BE2C (cell line): ENCODE measurements at places on chromosomes 13 and 19.

DNA sequence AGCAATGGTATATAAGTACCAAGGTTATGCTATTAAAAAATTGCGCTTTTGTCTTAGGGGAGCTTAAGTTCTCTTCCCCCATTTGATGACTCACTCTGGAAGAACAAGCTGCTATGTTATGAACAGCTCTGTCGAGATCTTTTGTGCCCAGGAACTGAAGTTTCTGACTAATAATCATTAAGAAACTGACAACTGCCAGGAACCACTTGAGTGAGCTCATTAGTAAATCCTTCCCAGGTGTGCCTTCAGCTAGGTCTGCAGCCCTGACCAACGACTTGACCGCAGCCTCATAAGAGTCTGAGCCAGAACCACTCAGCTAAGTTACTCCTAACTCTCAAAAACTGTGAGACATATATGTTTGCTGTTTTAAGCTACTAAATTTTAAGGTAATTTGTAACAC, 147.8 kb downstream of the SLITRK6 start:
- no peak for DNase-seq

- DNase-seq, result no peak
These were observed 2.6 kb upstream of the LRP3 start for GRCh38 chr19:33191501-33191900.

- DNase-seq, result peak; percentile 85
These were observed 19.9 kb downstream of the ZSWIM9 start for GRCh38 chr19:48190288-48190884.

DNA sequence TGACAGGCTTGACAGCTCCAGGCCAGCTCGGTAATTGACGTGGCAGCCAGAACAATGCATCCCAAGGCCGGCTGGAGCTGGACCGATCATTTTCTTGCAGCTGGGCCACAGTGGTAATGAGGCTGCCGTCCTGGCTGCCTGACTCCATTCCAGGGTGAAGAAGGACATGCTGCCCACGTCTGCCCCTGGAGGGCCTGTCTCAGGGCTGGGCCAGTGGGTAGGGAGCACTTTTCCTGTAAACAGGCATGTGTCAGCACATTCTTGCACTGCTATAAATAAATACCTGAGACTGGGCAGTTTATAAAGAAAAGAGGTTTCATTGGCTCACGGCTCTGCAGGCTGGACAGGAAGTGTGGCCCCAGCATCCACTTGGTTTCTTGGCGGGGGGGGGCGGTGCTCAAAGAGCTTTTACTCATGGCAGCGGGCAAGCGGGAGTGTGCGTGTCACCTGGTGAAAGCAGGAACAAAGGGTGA, 38.1 kb upstream of the KCTD15 start:
- DNase-seq, result no peak

- no peak for DNase-seq
These were observed 73.6 kb upstream of the OBI1 start for GRCh38 chr13:78732445-78733017.

GRCh38 chr19:3138268-3138667, 2.4 kb downstream of the GNA15 start:
- no peak for DNase-seq

DNA sequence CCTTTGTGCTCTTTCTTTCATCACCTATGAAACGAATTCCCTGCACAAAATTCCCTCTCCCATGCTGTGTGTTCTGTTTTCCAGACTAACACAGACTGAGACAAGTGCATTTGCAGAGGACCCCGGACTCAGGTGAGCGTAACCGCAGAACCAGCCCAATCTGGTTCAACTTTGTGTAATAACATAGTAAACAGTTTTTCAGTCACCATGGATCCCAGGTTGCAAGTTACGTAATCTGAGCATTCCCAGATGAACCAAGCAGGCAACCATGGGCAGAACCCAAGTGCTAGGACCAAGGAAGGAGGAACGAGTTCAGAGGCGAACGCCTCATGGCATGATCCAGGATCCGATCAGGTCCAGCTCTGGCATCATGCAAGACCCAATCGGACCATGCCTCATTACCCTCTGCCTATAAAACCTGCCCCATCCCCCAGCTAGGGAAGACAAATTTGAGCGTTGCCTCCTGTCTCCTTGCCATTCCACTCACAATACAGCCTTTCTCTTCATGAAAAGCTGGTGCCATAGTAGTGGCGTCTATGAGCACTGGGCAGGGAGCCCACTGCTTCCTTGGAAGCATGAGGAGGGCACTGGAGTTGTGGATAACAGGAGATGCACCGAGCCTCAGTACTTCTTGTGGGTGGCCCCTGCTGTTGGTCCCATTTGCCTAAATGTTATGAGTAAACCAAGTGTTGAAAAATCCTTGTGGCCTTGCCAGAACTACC, 107.6 kb downstream of the ABCC4 start:
- DNase-seq, result no peak

GRCh38 chr13:94711561-94712286, 621 bp downstream of the SOX21 start:
- peak; percentile 46 for DNase-seq

DNA sequence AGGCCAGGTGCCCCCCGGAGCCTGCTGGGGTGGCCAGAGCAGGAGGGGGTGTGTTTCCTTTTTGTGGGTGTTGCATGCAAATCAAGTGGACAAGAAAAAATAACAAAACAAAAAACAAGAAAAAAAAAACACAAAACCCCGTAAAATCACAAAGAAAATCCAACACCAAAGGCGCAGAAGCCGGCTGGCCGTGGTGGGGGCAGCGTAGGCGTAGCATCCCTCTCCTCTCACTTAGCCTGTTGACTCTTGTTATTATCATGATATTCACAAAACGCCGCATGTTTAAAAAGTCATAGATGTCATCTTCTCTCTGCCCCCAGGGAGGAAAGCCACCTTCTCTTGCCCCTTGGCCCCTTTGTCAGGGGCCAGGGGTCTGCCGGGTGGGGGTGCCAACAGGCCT, 978 bp upstream of the TGFBR3L start:
- DNase-seq, result no peak

DNA sequence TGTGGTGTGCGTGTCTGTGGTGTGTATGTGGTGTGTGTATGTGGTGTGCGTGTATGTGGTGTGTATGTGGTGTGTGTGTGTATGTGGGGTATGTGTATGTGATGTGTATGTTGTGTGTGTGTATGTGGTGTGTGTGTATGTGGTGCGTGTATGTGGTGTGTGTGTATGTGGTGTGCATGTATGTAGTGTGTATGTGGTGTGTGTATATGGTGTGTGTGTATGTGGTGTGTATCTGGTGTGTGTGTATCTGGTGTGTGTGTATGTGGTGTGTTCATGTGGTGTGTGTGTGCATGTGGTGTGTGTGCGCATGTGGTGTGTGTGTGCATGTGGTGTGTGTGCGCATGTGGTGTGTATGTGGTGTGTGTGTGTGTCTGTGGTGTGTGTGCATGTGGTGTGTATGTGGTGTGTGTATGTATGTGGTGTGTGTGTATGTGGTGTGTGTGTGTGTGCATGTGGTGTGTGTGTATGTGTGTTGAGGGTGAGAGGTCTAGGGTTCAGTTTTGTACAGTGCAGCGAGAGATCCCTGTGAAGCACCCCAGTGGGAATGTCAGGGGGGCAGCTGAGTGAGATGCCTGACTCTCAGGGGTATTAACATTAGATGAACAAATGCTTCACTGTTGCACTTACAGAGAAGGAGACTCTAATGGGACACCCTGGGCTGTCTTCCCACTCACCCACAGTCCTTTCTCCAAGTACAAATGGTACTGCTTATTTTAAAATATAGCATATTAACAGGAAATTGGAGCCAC, 61.3 kb upstream of the MEDAG start:
- no peak for DNase-seq

- peak; percentile 25 for DNase-seq
These were observed 1251.9 kb upstream of the SLC10A2 start for GRCh38 chr13:104318121-104318520.

DNA sequence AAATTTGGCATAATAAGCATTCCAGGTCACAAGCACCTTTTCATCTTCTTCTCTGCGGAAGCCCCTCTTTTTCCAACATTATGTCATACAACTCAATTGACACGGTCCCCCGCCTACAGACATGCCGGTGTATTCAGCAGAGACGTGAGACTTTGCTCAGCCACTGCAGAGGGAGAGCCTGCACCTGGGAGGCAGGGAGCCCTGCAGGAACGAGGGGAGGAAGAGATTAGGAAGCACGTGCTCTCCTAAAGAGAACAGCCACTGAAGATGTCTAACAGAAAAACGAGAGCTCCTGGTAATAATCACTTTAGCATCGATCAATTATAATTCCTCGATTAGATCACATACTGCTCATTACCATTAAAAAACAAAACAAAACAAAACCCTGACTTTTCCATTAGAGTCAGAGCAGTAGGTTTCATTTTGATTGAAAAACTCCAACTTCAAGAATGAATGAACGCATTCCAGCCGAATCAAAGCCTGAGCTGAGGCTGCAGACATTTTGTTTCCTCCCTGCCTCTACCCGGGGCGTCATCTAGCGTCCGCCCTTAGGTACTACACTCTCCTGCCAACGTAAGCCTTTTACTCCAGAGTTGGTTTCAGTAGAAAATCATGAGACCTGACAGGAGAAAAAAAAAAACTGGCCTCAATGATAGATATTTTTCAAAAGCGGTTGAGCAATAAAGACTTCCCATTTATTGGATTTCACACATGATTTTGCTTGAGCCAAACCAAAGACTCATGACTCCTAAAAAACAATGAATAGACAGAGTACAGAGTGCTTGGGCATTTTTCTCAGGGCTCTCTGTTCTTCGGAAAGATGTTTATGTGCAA, 194.5 kb downstream of the KATNAL1 start:
- peak; percentile 83 for DNase-seq

GRCh38 chr13:68727165-68727564, 1380.5 kb upstream of the ATXN8OS start:
- DNase-seq, result no peak

DNA sequence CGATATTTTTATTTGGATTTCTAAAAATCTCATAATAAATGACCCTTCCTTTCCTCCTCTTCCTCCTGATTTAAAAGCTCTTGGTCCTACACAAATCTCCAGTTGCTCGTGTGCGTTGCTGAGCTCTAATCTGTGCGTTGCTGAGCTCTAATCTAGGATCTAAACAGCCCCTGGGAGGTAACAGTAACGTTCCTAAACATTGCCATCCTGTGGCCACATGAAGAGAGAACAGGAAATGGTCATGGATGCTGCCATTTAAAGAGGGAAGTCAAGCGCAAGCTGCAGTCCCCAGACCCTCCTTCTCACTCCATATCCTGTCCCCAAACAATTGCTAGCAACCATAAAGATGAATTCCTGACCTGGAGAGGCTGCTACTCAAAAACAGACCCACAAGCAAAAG, 170.8 kb downstream of the NUFIP1 start:
- DNase-seq, result peak; percentile 28

DNA sequence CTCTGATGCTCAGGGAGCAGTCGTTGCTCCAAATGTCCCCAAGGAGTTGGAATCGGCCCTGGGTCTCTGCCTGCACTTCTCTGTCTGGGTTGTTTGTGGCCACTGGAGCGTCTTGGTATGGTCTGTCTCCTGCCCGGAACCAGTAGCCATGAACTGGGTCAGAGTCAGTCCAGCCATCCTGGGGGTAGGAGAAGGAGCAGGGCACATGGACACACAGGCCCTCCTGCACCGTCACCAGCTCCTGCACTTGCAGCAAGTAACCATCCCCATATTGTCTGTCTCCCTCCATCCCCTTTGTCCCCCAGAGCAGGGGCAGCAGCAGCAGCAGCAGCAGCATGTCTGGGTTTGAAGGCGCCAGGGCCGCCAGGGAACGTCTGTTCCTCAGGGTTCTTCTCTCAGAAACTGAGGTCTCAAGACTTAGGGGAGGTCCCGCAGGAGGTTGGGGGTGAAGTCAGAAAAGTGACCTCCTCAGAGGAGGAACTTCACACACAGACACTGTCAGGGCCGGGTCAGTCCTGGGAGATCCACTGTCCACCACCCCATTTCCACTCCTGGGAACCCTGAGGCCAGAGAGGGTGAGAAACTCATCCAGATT, at the start of gene SIGLEC8:
Gene SIGLEC8 (minus strand): TSS at position 404 of the 595 bp plus-strand sequence. CDS start 67 bp downstream, at position 337.
- no peak for DNase-seq

GRCh38 chr19:16005925-16006324, 57.1 kb downstream of the OR10H4 start:
- no peak for DNase-seq

GRCh38 chr19:35785339-35785627, 9.9 kb downstream of the ARHGAP33 start:
- DNase-seq, result no peak

GRCh38 chr19:2385053-2385721, 25.1 kb downstream of the TMPRSS9 start:
- peak; percentile 80 for DNase-seq

GRCh38 chr13:110468986-110469495, 92.5 kb downstream of the RAB20 start:
- DNase-seq, result no peak

GRCh38 chr19:1269065-1269477, at the start of gene CIRBP:
CIRBP (plus strand) TSS chr19:1269332; CDS start chr19:1270934, 1,602 bp downstream.
- peak; percentile 100 for DNase-seq
